ENCODE measurements at places on chromosomes 2 and 18. TPM values are rescaled to one million over a fixed set of nuclear protein-coding genes. Genes with fewer than 3 reads are reported as not detected.

DNA sequence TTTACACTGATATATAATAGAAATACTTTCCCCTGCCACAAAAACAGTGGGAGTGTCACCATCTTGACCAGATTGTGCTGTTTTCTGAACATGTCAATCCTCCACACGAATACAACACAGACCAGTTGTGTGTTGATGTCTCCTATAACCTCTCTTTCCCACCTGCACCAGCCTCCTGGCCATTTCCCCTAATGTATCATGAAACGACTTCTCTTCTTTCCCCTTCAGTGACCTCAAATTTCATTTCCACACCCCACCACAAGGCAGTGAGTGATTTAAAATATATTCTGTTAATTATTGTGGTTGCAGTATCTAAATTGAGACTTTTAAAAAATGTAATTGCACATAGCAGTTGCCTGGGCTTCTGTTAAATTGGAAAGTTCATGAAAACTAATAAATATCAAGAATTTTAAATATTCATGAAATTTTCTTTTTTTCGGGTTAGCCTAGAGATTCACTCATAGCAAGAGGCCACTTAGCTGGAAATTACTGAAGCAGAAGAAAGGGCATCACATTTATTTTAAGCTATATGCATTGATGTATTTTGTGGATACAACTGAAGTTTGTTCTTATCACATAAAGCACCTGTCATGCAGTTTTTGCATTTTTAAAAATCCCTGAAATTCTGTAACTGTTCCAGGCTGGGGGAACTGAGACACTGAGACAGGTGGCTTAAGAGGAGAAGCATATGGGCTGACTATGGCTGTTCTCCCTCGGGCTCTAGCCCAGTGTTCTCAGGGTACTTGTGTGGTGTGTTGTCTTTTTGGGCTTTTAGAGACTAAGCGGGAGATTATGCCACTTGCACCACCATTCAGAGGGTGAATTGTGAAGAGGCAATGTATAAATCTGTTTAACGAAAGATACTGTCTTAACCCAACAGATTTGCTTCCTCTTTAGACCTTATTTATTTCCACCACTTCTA, 15.9 kb downstream of the FAM171B start:
- DNase-seq: no peak

DNA sequence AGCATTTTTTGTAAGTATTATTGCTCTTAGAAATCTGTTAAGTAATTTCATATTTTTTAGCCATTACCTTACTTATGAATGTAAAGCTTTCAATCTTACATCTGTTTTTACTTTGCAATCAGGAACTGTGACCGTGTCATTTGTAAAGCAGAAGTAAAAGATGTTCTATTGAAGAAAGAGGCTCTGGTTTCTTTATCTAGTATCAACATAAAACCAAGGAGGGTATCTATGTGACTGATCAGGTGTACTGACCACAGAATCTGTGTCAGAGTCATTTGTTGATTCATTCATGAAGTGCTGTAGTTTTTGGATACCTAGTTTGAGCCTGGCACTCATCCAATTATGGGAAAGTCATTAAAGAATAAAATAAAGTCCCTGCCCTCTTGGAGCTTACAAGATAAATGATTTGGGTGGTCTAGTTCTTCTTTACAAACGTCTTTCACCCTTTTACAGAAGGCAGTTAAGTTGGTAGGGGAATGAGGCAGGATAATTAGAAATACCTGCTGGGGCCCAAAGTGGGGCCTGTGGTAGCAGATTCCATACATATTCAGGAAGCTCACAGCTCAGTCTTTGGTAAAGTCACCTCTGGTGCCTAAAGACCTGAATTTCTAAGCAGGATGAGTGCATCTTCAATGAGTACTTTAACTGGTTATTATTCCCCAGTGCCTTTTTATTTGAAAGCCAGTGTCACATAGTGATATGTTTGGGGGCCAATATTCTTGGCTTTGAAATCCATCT, 260.6 kb upstream of the NT5C1B start:
- no peak for DNase-seq

DNA sequence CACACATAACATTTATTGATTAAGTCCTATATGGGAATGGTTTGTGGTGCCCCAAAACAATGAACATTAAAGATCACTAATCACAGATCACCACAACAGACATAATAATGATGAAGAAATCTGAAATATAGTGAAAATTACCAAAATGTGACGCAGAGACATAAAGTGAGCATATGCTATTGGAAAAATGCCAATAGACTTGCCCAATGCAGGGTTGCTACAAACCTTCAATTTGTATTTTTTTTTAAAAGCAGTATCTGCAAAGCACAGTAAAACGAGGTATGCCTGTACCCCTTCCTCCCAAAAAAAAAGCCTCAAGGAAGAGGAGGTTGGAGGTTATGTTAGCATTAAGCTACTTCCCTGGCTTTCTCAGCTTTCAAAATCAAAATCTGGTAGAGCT, 131.1 kb downstream of the RBMS1 start:
- DNase-seq: no peak

DNA sequence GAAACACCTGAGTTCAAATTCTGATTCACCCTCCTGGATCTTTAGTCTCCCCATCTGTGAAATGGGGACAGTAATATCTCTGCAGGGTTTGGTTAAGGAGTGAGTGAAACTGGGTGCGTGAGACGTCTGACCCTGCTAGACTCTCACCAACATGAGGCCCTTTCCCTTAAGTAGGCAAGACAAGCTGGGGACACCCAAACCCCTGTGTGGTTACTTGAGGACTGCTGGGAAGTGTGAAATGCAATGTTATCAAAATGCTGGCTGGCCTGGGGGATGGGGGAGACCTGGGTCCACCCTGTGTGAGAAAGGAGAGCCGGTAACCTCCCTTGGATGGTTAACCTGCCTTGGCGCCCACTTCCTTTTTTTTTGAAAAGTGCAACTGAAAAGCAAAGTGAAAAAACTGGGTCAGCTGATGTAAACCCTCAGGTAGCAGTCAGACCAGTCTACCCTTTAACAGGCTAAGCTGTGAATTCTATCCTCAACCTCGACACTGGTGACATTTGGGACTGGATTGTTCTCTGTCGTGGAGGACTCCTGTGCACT, 82.3 kb downstream of the INPP5D start:
- DNase-seq: no peak

GRCh38 chr2:108267101-108267500, 21.6 kb upstream of the SULT1C2 start:
- no peak for DNase-seq

- no peak for DNase-seq
These were observed 7.4 kb downstream of the ZAP70 start for GRCh38 chr2:97720746-97721145.

GRCh38 chr2:5507367-5507766, 184.8 kb upstream of the SOX11 start:
- no peak for DNase-seq

DNA sequence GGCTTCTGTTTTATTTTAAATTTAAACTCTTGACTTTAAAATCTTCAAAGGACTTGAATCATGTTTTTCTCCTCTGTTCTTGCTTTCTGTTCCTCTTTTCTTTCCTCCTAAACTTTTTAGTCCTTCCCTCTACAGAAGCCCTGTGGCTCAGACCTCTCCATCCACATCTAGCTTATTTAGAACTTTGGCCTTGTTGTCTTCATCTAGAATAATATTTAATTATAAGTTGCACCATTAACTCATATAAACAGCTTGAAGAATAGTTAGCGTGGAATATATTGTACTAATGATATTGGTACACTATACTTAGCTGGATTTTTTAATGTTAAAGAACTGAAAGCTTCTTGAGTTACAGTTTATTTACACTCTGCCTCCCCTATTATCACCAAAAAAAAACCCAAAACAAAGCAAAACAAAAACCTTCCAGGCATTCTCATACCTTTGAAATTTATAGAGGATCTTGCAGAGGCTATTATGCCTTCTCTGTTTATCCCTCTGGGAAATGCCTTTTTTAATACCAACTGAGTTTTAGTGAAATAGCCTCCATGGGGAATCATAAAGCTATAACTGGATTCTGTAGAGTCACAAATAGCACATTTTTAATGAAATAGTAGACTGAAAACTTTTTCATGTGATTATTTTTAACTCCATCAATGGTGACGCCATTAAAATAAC, 9.2 kb upstream of the CCDC141 start:
- DNase-seq: no peak

- DNase-seq: no peak
These were observed 105.4 kb downstream of the FAM210A start for GRCh38 chr18:13620818-13621445.

DNA sequence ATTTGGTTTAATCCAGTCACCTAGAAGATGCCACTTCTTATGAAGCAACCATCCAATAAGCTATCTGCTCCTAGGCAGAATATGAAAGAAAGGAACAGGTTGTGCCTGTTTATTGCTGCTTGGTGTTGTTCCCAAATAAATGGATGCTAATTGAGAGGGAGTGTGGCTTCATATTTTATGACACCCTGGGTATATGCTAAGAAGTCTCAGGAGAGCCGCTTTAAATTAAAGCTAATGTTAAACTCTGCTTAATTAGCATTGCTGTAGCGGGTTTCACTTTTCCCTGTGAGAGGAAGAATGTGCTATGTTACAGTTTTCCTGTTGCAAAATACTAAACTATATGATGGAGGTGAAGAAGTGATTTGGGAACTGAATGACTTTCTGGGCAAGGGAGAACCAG, 48.7 kb upstream of the TANK start:
- no peak for DNase-seq

GRCh38 chr2:239574054-239574433, 173.2 kb upstream of the HDAC4 start:
- DNase-seq: no peak

The DSG1 gene
- total RNA-seq: not detected

The SERPINB3 gene
- not detected for total RNA-seq

The ANKRD44 gene
- total RNA-seq: 41.0 TPM

Data from tibial nerve (tissue), 4 donors.